Activated naive CD4-positive, alpha-beta T cell (primary cell): ENCODE measurements at places on chromosomes 2 and 18.

DNA sequence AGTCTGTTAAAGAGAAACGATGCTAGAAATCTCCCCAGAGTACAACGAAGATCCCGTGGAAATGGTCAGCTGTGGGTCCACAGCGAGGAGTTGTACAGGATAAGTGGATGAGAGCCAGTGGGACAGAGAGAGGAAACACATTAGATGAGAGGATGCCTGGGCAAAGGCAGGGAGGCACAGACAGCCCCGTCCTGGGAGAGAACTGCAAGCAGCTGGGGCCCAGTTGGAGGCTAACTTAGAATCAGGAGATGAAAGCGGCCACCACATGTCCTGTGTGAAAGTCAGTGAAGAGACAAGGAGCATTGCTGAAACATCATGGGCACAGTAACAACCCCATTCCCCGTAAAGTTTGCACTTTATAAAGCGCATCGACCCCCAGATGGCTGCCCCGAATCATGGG, 157.5 kb downstream of the RAPGEF4 start:
- no peak for DNase-seq

GRCh38 chr2:70716951-70717350, 51.0 kb downstream of the ADD2 start:
- no peak for DNase-seq

- no peak for DNase-seq
These were observed 29.3 kb downstream of the SOS1 start for GRCh38 chr2:39091543-39091942.

DNA sequence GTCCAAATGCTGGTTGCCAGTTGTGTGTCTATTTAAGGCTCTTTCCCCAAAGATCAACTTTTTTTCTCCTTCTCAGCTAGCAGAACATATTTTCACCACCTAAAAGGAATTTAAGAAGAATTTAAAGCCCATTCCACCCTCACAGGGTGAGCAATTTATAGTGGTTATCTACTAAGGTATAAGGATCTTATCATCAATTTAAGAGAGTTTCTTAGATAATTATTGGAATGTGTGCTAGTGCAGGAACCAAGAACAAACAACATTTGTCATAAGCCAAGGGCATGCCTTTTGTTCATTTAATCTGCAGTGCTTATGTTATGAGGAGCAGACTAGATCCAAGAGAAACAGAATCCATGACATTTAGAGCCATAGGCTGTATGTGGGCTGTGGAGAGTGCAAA, 37.2 kb downstream of the NLRC4 start:
- no peak for DNase-seq

DNA sequence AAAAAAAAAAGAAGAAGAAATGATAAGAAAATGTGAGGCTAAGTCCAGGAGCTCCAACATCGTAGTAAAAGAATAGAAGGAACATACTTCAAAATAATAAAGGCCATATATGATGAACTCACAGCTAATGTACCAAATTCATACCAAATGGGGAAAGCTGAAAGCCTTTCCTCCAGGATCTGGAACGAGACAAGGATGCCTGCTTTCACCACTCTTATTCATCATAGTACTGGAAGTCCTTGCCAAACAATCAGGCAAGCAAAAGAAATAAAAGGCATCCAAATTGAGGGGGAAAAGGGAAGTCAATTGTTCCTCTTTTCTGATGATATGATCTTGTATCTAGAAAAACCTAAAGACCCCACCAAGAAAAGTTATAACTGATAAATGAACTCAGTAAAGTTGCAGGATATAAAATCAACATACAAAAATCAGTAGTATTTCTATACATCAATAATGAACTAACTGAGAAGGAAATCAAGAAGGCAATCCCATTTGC, 170.6 kb downstream of the METTL4 start:
- DNase-seq: no peak

- no peak for DNase-seq
These were observed 1245.1 kb upstream of the LRRTM1 start for GRCh38 chr2:81549646-81550045.

DNA sequence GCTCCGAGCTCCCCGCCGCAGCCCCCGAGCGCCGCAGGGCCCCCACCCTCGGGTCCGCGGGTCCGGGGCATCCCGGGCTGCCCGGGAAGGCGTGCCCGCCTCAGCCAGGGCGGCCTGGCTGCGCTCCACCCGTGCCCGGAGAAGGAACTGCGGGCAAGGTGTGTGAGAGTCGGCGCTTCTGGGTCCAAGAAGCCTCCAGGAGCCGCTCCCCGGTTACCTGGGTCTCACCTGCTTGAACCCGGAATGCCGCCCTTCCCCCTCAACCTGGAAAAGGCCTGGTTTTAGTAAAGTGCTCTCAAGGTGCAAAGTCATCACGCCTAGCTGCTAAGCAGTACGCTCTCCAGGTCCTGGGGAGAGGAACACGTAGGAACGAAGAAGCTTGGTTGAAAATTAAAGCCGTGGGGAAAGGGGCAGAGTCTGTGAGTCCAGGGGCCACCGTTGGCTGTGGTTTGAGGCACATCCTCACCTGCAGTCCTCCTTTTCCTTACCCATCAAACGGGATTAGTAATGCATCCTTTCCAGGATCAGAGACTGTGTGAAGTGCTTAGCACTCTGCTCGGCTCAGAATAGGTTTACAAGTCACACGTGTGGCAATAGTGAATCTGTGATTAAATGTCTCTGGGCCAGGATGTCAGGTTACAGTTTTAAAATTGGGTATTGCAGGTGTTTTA, 1.2 kb downstream of the ASAP2 start:
- no peak for DNase-seq

DNA sequence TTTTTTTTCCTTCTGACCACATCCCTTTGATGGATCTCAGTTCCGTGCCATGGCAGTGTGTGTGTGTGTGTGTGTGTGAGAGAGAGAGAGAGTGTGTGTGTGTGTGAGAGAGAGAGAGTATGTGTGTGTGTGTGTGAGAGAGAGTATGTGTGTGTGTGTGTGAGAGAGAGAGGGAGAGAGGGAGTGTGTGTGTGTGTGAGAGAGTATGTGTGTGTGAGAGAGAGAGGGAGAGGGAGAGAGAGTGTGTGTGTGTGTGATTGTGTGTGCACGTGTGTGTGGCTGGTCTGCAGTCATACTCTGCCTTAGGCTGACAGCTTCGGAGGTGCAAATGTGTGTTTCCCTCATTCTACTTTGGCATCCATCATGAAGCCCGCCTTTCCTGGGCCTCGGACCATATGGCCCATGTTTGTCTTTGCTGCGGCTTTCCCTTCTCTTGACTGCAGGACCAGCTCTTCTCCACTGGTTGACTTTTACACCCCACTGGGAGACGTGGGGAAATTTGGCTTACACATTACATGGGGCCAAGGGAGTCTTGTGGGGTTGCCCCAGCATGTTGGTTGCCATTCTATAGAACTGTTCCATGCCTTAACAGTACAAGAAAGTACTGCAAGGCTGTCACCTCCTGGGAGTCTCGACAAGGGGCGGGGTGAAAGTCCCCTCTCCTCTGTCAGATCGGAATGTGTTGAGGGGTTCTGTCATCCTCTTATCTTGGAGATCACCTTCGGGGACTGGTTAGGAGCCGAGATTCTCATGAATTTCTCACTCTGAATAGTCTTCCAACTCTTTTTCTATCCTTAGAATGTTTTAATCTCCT, 21.6 kb downstream of the TSN start:
- no peak for DNase-seq

- no peak for DNase-seq
These were observed 181.1 kb downstream of the INO80D start for GRCh38 chr2:205904873-205905272.
